ENCODE measurements at places on chromosomes 13 and 19.
A peak's percentile ranks its signal among the peaks of the same experiment; 100 is the strongest.

DNA sequence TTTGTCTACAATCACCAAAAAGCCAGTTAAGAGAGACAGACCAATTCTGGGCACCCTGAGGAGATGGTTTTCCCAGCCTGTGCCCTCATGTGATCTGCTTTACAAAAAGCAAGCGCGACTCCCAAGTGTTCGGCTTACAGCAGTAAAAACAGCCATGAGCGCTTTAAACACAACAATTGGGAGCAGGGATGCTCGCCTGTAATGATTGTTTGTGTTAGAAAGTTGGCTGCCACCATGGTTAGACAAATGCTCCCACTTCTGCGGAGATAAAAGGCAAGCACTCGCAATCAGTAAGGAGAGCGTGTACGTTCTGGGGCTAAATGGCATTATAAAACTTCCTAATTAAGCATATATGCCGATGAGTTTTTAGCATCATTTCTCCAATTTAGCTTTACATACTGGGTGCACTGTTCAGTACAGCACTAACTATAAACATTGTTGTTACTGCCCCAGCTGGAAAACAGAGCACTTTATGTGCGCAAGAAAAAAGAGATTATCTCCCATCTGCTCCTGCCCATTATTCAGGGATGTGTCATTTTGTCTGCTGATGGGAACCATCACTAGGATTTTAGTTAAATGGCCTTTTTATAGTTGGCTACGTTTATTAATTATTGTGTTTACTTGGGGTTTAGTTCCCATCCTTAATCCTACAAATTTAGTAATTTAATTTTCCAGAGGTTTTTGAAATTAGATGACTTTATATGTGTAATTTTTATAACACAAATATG is 309.3 kb upstream of the MAB21L1 start:
- no peak for DNase-seq

- no peak for DNase-seq
Observed at GRCh38 chr19:46475986-46476385, 4.6 kb upstream of the PNMA8A start.

GRCh38 chr13:46613409-46614049 is 60.6 kb downstream of the LRCH1 start:
- DNase-seq = no peak

GRCh38 chr13:109297628-109298027 is 488.8 kb downstream of the IRS2 start:
- no peak for DNase-seq

GRCh38 chr19:16637535-16637934 is 9.5 kb upstream of the MED26 start:
- DNase-seq = no peak

DNA sequence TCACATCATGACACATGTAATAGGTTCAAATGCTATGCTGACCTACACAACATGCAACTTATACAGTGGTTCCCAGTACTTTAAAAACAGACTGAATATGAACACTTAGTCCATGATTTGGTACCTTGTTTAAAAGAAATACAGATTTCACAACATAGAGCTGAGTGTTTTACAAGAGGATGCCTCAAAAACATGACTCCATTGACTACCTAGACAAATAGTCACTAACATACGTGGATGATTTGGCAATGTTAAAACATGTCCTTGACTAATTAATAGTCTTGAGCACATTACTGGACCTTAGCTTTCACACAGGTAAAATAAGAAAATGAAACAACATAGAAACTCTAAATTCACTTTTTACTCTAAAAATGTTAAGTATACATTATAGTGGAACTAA is 300.1 kb downstream of the DIAPH3 start:
- DNase-seq = no peak

DNA sequence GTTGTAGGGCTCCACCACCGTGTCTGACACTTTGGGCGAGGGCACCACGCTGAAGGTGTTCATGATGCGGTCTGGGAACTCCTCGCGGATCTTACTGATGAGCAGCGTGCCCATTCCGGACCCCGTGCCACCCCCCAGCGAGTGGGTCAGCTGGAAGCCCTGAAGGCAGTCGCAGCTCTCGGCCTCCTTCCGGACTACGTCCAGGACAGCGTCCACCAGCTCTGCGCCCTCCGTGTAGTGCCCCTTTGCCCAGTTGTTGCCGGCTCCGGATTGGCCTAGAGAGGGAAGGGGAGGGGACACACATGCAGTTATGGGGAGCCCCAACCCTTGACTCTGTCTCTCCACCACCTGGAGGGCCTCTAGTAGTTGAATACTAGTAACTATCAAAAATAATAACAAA is 6.2 kb downstream of the TUBB4A start:
- DNase-seq = no peak

GRCh38 chr19:9936326-9937000 is at the start of gene OLFM2:
OLFM2 (minus strand) TSS chr19:9936515; CDS start chr19:9936366, 149 bp downstream.
- no peak for DNase-seq

GRCh38 chr13:100773429-100773828 is 98.8 kb upstream of the TMTC4 start:
- no peak for DNase-seq

GRCh38 chr19:11014403-11014911 is 53.6 kb downstream of the SMARCA4 start:
- DNase-seq = no peak

DNA sequence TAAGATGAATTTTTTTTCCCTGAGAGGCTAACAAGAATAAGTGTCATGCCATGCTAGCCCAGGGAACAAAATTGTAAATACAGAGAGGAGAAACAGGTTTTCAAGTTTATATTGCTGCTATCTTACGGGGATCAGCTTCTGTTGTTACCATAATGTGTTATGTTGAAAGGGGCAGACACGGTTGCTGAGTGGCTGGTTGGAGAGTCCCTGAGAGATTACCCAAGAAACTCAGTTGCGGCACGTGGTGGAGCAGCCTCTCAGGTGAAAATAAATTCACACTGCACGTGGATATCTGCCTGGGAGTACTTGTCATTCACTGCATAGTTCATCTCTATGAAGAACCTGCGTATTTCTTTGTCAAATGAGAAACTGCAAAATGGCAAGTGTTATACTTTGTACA is 293.6 kb downstream of the TDRD3 start:
- DNase-seq = no peak

DNA sequence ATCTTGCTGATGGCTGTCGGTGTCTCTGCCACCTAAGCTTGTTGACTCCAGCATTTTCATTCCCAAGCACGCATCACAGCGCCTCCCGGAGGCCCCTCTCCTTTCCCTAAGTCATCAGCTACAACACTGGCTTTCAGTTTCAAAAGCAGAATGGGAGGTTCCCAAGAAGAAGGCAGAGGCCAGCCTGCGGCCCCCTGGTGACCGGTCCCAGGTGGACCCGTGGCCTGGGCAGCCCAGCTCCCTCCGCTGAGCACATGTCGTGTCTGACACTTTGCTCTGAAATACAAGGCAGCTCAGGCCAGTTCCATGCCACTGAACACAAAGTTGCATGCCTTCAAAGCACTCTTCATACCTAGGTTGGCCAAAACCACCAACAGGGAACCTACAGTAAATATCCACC is 8.5 kb downstream of the MLLT1 start:
- DNase-seq = no peak

DNA sequence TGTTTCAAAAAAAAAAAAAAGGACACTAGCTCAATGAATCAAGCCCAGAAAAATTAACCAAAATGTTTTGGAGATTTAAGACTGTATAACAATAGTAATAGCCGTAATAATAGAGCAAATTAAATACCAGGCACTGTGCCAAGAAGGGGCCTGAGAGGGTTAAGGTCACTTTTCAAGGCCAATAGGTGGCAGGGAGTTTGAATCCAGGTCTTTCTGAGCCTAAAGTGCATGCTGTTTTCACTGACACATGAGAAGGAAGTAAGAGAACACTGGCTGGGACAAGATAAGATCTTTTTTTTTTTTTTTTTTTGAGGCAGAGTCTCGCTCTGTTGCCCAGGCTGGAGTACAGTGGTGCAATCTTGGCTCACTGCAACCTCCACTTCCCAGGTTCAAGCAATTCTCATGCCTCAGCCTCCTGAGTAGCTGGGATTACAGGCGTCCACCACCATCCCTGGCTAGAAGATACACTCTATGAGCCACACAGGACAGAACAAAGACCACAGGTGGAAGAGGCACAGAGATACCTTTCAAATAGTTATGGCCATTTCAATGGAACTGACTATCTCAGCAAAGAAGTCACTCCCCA is 7.7 kb downstream of the FFAR2 start:
- DNase-seq = no peak

- DNase-seq = no peak
Observed at GRCh38 chr13:45896285-45896684, 44.7 kb upstream of the SIAH3 start.

DNA sequence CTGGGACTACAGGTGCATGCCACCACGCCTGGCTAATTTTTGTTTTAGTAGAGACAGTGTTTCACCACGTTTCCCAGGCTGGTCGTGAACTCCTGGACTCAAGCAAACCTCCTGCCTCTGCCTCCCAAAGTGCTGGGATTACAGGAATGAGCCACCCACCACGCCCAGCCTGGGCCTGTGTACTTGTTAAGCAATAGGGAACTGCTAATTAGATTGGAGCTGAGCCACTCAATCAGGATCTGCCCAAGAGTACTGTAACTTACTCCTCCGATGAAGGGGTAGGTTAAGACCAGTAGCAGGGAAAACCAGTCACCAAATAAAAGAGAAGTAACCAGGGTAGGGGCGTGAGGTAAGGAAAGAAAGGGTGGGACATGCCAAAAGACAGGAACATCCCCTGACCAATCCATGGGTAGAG is 2.3 kb downstream of the DDX39A start:
- DNase-seq = peak; percentile 30

GRCh38 chr13:37403776-37404527 is 194.6 kb downstream of the POSTN start:
- no peak for DNase-seq

DNA sequence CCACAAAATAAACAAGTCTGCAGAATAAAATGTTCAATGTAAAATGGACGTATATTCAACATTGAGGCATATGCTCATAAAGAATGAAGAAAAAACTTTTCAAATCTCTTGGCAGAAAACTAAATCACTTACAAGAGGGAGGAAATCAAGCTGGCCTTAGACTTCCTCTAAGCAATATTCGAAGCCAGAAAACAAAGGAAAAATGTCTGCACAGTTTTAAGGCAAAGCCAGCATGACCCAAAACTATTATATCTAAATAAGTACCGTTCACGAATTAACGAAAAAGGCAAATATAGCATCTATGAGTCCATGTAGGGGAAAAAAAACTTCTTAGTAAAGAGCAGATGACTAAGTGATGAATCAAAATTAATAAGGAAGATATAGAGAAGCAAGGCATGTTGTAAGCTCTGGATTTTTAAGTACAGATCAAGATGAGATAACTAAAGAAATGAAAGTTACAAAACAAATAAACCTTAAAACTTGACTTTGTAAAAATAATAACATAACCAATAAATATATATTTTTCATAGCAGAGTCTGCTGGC is 101.3 kb downstream of the KCNRG start:
- no peak for DNase-seq

DNA sequence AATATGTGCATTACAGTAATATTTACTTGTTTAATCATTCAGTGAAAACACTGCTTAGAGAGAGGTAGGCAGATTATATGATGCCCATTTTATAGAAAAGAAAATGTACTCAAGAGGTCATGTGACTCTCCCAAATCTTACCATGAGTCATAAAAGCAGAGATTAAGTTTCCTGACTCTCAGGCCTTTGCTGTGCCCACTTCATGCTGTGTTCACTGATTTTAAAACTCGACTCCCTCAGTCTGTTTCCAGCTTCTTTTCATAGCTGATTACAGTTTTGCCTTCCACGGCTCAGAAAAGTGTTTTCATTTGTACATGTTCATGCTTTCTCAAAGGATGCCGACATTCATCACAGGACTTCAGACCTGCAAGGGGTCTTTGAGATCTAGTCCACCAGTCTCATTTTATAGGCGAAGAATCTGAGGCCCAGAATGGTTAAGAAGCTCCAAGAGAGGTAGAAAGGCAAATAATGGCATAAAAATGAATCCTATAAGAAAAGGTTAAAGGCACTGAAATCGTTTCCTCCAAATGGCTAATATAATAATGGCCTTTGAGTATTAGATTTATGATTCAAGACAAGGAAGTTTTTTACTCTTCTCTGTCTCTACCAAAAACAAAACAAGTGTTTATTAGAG is 9.0 kb upstream of the IPO5 start:
- no peak for DNase-seq

- no peak for DNase-seq
Observed at GRCh38 chr19:33343859-33344572, 29.5 kb upstream of the CEBPG start.

DNA sequence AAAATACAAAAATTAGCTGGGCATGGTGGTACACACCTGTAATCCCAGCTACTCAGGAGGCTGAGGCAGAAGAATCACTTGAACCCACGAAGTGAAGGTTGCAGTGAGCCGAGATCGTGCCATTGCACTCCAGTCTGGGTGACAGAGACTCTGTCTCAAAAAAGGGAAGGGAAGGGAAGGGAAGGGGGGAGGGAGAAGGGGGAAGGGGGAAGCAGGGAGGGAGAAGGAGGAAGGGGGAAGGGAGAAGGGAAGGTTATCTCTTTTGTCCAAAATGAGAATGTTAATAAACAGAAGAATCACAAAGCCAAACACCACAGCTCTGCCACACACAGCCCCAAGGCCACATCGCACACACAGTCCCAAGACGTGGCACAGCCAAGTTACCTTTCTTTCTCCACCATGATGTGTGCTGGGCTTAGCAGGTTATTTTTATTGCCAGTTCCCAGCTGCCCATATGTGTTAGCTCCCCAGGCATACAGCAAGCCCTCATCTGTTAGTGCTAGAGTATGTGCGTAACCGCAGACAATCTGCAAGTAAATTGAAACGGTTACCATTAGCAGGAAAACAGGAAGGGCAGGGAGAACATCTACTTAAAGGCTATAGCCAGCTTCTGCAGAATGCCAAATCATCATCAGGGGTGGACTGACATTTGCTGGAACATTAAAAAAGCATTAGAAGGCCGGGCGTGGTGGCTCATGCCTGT is 34.3 kb downstream of the RCBTB1 start:
- no peak for DNase-seq

GRCh38 chr13:66958611-66959010 is 271.5 kb downstream of the PCDH9 start:
- no peak for DNase-seq

DNA sequence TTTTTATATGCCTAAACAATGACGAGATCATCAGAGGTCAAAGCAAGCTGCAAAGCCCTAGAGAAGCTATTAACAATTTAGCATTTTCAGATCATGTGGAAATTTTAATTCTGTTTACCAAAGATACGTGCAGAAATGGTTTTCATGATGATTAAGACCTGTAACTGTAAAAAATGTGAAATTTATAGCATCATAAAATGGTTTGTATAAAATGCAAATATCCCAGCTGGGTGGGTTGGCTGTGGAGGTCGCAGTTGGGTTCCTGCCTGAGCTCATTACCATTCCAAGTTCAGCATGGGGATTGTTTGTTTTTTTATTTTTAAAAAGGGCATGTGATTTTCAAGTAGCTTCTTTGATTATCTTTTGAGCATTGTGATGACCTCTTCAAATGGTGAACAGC is 47.9 kb upstream of the SIAH3 start:
- DNase-seq = no peak

DNA sequence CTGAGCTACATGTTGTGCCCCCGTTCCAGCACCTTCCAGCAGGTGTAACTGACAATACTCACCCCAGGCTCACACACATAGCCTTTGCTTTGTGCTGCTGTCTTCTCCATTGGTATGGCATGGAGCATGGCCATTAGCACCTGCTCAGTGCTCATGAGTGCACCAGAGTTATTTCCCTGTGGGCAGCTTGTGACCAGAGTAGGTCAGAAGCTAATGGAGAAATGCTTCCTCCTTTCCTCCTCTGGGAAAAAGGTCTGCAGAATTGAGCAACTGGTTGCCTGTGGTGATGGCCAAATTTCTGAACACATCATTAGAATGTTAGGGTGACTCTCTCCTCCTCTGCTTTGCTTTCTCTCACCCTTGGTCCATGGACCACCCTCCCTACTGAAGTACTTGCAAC is 344.5 kb upstream of the TMTC4 start:
- no peak for DNase-seq

GRCh38 chr19:45581576-45581975 is 3.0 kb downstream of the OPA3 start:
- DNase-seq = no peak
